ENCODE measurements at places on chromosomes 11 and 22.

- no peak for ATAC-seq
These were observed 20.7 kb downstream of the PLEKHA7 start for GRCh38 chr11:16993495-16993894.

- ATAC-seq = no peak
These were observed 4.9 kb upstream of the CNTN5 start for GRCh38 chr11:99015634-99016454.

- peak; percentile 46 for ATAC-seq
These were observed 37.2 kb upstream of the CSNK2A3 start for GRCh38 chr11:11390068-11390771.

- no peak for ATAC-seq
These were observed 226.0 kb upstream of the ANO3 start for GRCh38 chr11:26105762-26106423.

DNA sequence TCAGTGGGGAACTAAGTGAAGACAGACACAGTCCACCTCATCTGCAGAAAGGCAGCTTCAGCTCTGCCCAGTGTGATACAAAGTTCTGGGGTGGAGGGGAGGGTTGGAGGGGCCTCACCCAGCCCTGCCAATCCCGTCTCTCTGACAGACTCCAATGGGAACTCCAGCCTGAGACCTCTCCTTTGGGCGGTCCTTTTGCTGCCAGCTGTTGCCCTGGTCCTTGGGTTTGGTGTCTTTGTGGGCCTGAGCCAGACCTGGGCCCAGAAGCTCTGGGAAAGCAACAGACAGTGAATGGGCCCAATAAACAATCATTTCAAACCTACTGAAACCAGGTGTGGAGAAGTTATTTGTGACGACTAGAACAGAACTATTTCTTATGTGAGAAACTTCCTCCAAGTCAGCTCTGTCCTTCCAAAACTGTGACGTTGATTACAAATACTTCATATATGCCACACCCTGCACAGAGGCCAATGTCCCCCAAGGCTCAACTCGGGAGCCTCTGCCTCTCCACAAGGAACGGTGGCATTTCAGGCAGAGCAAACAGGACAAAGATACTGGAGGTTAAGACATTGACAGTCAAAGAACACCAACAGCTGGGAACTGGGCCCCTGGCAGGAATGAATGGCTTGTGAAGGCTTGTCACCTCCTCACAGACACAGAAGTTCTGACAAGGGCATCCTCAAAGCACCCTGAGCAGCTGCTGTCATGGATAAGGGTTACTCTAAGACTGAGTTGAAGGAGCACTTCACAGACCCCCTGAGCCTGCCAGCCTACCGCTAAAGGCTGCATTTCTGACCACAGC lies 8.2 kb downstream of the ZP1 start:
- no peak for ATAC-seq

DNA sequence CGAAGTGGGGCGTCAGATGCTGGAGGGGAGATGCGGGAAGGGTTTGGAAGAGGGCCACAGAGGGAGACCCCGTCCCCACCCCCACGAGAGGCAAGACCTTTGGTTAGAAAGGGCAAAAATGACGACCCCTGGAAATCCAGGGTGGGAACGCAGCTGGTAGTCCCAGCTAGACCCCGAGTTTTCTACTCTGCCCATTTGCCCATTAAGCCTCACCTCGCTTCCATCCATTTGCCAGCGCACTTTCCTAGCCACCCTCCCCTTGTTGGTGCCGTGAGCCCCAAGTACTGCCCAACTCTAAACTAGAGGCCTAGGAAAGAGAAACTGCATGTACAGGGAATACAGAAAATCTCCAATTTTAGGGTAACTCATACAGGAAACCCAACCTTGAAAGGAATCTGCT lies 370 bp downstream of the DDX25 start:
- no peak for ATAC-seq

DNA sequence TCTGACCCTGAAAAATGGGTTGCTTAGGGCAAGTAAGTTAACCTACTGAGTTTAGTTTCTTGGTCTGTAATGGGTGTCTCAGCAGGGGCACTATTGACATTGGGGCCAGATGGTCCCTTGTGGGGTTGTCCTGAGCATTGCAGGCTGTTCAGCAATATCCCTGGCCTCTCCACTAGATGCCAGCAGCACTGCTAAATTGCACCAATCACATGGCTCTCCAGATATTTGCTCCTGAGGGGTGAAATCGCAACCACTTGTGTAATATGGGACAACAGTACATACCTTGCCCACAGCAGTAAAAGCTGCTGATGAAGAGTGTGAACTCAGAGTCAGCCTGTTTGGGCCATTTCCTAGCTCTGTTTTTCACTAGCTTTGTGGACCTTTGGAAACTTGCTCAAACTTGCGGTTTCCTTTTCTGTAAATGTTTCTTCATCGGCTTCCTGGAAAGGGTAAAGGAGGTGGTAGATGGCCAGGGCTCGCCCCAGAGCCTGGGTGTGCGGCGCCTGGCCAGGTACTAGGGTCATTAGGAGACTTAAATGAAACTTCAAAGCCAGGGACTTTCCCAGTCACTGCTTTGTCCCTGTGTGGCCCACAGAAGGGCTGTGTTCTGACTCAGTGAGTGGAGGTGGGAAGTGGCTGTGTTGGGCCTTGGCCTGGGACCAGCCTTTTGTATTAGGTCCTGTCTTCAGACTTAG lies 13.0 kb downstream of the NCF4 start:
- ATAC-seq = peak; percentile 99

GRCh38 chr11:130087294-130087926 lies 17.7 kb downstream of the APLP2 start:
- ATAC-seq = no peak

GRCh38 chr22:41862530-41863266 lies 29.8 kb downstream of the SREBF2 start:
- ATAC-seq = peak; percentile 9

Data from motor neuron (in vitro differentiated cells).